ENCODE measurements at places on chromosomes 3 and 15.

DNA sequence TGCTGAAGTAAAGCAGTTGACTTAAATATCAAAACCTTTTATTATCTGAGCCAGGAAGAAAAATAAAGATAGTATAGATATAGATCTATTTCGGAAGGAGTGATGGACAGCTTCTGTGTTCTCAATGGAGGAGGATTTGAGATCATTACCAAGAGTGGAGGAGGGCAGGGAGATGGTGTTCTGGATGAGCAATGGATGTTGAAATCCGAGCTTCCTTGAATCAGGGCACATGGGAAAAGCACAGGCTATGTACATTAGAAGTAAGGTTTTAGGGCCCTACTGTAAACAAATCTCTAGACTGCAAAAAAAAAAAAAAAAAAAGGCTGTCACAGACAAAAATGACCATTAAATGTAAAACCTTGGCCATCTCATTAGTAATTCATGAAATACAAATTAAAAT lies 43.2 kb downstream of the GTPBP8 start:
- no peak for DNase-seq

DNA sequence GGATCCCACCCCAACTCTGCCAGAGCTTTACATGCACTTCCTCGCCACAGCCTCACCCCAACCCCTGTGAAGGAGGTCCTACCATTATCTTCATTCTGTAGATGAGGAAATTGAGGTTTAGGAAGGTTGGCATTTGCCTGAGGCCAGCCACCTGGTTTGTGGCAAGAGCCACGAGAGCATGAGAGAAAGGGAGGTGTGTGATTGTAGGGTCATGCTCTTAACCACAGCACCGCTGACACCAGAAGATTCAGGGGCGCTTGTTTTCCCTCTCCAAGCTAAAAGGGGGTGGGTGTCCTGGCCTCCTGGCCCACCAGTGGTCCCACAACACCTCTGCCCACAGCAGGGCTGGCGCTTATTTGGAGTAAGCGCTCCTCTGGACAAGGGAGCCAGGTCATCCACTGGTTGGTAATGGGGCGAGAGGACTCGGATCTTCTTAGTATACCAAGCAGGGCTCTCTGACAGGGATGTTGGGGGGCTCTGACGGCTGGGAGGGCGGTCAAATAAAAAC lies 691 bp downstream of the RHCG start:
- no peak for DNase-seq

DNA sequence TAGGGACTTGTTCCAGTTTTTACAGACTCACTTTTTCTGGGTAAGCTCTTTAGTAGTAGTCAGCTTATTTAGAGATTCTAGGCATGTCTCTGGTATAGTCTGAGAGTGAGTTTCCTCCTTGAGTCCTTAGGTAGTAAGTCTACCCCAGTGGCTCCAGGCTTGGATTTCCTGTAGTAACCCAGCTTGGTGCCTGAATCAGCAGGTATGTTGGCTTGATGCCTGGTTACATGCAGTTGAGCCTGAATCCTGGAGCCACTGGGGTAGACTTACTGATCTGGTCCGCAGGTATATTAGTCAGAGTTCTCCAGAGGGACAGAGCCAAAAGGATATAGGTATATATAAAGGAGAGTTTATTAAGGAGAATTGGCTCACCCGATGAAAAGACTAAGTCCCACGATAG lies 85.8 kb upstream of the RBMS3 start:
- DNase-seq: no peak

DNA sequence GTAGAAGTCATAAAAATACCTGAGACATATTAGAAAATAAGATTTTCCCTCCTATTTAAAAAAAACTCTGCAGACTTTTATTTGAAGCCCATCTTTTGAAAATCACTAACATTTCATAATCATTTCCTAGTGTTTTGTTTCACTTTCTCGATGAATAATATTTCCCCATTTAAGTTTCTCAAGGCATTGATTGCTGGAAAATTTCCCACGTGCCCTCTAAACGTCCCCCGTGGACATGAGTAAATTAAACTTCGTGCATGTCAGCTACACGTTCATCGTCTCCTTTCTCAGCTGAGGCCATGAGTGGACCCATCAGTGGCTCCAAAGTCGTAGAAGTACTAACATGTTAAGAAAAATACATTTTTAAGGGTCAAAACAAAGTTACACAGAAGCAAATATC lies 2.0 kb upstream of the TM2D3 start:
- DNase-seq: no peak

- DNase-seq: no peak
Measured at GRCh38 chr3:60046210-60046609, 996.4 kb upstream of the CFAP20DC start.

DNA sequence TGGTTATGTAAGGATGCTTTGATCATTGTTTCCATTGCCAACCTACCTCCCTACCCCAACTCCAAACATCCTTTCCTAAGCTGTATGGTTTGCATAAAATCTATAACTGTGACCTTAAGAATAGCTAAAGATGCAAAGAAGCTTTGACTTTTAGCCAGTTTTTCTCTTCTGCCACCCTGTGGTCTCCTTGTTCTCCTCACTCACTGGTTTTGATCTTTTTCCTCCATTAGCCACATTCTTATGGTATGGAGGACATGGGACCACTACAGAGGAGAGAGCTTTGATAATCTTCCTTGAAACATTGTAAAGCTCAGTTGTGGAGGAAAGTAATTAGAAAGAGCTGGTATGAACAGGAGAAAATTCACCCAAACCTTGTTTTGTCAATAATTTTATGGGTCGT lies 115.9 kb downstream of the NEK11 start:
- no peak for DNase-seq

- no peak for DNase-seq
Measured at GRCh38 chr15:65863106-65863505, 6.2 kb upstream of the RAB11A start.

- DNase-seq: no peak
Measured at GRCh38 chr3:149600634-149601033, 57.2 kb downstream of the WWTR1 start.

GRCh38 chr3:14602804-14603644 lies 48.5 kb upstream of the CCDC174 start:
- DNase-seq: no peak

GRCh38 chr3:12196684-12197083 lies 38.0 kb upstream of the TIMP4 start:
- no peak for DNase-seq

GRCh38 chr3:13141991-13142412 lies 68.8 kb upstream of the IQSEC1 start:
- peak; percentile 38 for DNase-seq

GRCh38 chr3:63303238-63303637 lies 25.1 kb downstream of the SYNPR start:
- DNase-seq: no peak

GRCh38 chr3:134649106-134649705 lies 1.6 kb downstream of the KY start:
- no peak for DNase-seq

- DNase-seq: no peak
Measured at GRCh38 chr3:189458528-189458927, 172.7 kb upstream of the TP63 start.

- DNase-seq: no peak
Measured at GRCh38 chr15:98776607-98777281, 128.4 kb downstream of the IGF1R start.

- no peak for DNase-seq
Measured at GRCh38 chr15:83858820-83859505, 205.0 kb downstream of the ADAMTSL3 start.
